ENCODE measurements at places on chromosomes 6 and 20. TPM values are rescaled to one million over a fixed set of nuclear protein-coding genes. Genes with fewer than 3 reads are reported as not detected.

The MMP24 gene
- total RNA-seq: not detected

The CD2AP gene
- total RNA-seq: 29.2 TPM

The IBTK gene
- 27.7 TPM for total RNA-seq

DNA sequence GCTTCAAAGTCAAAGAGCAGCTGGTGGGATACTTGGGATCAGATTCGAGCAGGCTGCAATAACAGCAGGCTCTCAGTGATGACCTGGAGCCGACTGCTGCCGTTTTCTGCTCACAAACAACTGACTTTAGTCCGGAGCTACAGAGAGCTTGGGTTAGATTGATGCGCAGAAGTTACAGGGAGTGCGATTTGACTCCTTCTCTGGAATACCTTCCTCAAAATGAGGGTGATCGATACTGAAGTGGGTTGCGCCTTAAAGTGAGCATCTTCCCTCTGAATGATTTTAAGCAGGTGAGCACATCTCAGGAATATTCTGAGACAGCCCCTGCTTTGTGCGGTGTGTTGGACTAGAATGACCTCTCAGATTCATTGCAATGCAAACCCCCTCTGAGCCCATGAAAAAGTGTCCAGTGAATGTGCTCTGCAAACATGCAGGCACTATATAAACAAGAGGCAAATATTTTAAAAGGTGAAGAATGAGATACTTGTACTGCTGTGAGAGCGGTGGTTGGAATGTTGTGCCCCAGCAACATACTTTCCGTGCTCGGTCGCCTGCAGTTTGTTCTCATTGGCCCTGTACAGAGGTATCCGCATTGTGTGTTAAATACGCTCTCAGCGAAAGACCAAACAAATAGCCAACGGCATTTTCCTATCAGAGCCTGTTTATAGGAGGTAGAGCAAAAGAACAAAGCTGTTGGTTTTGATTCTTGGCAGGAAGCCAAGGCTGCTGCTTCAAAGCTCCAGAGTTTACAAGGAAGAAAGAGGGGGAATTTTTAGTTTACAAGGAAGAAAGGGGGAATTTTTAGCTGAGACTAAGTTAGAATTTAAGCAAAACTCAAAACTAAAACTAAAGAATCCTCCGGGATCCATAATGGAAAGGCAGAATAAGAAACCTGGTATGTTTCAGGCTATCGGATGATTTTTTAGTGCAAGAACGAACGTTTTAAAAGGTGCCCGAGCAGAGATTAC lies 67.7 kb downstream of the PHACTR2 start:
- no peak for DNase-seq

- peak; percentile 31 for DNase-seq
These were observed 29.2 kb downstream of the SGK1 start for GRCh38 chr6:134288538-134289203.

DNA sequence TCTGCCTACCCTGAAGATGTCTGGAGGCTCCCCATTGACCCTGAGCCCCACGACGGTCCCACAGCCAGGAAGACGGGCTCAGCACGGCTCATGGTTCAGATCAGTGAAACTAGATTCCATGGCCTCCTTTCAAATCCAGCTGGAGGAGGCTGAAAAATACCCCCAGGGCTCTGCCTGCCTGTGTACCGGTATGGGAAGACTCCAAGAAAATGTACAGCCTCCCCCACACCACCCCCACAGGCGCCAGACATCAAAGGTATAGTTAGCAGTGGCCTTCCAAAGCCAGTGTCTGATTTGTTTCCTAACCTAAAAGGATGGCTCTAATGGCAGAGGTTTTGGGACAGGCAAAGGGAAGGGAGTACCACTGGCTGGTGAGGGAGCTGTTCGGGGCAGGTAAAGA lies 86.2 kb upstream of the SNAP25 start:
- no peak for DNase-seq

DNA sequence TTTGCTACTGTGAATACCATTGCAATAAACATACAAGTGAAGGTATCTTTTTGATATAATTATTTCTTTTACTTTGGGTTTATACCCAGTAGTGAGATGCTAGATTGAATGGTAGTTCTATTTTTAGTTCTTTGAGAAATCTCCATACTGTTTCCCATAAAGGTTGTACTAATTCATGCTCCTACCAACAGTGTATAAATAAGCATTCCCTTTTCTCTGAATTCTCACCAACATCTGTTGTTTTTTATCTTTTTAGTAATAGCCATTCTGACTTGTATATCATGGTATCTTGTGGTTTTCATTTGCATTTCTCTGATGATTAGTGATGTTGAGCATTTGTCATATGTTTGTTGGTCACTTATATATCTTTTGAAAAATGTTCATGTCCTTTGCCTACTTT lies 183.6 kb upstream of the LRFN2 start:
- DNase-seq: no peak

- no peak for DNase-seq
These were observed 55.0 kb downstream of the DAAM2 start for GRCh38 chr6:39847221-39847620.

- DNase-seq: no peak
These were observed 108.5 kb downstream of the DHX35 start for GRCh38 chr20:39070484-39071231.

DNA sequence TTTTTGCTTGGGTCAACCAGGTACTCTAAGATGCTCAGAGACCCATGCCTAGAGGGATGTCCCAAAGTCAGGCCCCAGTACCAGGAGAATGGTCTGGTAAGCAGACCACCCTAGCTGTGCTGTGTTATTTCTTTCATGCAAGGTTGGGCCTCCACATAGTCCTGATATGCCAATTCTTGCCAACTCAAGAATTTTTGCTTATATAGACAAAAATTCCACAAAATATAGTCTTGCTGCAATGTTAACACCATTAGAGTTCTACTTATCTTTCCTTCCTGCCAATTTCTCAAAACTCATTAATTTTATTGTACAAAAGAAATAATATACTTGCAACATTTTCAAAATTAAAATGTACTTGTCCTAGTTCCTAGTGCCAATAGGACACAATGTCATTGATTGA lies 33.9 kb upstream of the TINAG start:
- no peak for DNase-seq

DNA sequence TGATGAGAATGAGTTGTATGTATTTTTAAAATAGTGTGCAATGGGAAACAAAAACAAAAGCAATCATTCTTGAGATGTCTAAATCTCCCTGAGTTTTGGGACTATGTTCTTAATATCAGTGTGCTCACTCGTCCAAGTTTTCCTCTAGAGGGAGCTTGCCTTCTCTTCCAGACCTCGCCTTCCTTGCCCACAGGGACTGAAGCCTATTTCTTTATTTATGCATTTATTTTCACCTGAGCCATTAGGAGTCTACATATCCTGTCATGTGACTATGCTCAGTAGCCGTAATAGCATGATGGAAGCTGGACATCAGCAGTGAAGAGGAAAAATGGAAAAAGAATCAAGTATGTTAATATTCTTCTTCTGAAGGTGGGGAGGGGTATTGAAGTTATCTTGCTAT lies 131.2 kb downstream of the SH3BGRL2 start:
- no peak for DNase-seq
